ENCODE measurements at places on chromosomes 11 and 22.

DNA sequence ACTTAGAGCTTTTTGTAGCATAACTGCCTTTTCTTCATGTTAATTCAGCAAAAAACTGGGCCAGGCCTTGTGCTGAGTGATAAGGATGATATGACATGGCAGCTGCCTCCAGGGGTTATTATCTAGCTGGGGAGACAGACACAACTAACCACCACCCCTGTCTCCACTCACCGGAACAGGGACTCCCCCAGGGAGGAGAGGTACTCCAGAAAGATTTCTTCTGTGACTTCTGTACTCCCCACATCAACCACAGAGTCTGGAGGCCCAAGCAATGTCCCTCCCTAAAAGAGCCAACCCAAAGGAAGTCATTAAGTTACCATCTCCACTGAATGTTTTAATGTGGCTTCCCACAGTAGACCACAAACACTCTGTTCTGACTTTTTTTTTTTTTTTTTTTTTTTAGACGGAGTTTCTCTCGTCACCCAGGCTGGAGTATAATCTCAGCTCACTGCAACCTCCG, 14.3 kb upstream of the PMM1 start:
- no peak for DNase-seq

GRCh38 chr22:29750559-29751538, 16.0 kb downstream of the ZMAT5 start:
- DNase-seq: no peak

- DNase-seq: no peak
Observed at GRCh38 chr11:85855341-85855656, at the start of gene CCDC83. Gene CCDC83 (plus strand): TSS chr11:85855383. CDS start chr11:85865124, 9,741 bp downstream.

DNA sequence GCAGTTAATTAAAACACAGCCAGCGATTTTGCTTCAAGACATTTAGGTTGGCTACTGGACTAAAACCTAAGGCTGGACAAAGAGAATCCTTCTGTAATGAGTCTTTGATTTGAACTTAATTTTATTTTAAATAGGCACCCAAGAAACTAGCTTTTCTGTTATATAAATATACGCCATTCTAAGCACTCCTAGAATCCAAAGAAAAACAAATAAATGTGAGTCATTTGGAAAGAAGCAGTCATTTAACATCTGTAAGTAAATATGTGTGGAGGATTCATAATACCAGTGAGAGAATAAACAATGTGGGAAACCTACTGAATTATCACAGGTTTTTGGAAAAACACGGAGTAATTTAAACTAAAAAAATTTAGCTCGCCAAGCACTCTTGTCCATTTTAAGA, 1.2 kb upstream of the TECTA start:
- DNase-seq: no peak

DNA sequence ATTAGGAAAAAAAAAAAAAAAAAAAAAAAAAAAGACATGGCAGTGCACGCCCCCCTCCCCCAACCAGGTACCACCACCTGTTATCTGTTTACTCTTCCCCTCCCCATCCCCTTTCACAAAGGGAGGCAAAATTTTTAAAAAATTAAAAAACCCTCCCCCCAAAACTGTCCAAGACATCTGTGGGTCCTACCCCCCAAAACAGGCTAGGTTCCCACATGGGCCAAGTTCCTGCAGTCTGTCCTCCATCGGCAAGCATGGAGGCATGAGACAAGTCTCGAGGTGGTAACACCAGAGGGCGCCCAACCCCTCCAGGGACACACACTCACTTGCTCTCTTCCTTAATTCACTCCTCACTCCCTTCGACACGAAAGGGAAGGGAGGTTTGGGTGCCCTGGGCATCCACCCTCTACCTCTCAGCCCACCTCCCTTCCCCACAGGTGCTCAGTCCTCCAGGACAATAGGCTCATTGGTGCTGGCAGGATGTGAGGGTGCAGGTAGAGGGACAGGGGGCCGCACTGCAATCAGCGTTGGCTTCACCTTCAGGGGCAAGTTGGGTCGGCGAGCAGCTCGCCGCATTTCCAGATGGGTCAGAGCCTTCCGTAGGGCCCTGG, 2.2 kb upstream of the TUT1 start:
- peak; percentile 52 for DNase-seq

- no peak for DNase-seq
Observed at GRCh38 chr11:17779861-17780594, 45.4 kb downstream of the KCNC1 start.

GRCh38 chr11:119560291-119560690, 137.3 kb upstream of the THY1 start:
- DNase-seq: no peak

- no peak for DNase-seq
Observed at GRCh38 chr11:102590276-102591049, 34.7 kb downstream of the MMP20 start.

DNA sequence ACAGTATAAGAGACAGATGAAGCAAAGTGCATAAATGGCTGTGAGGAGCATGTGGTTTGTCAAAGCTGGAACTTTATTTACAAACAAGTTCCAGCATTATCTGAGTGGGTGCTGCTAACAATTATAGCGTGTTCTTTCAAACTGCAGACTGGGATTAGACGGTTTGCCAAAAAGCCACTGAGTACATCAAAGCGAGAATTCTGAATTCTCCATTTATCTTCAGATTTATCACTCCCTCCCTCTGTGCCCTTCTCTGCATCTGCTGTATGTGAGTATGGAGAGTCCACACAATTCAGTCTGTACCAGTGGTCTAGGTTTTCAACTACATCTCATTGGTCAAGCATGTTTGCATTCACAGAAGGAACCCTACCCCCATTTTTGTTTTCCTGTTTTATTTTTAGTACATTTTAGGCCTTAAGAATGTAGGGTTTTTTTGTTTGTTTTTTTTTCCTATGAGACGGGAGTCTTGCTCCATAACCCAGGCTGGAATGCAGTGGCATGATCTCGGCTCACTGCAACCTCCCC, 18.1 kb upstream of the INCENP start:
- DNase-seq: no peak

- DNase-seq: no peak
Observed at GRCh38 chr22:43481568-43482317, 69.9 kb downstream of the MPPED1 start.

- no peak for DNase-seq
Observed at GRCh38 chr11:117473481-117474091, 145.9 kb downstream of the CEP164 start.

DNA sequence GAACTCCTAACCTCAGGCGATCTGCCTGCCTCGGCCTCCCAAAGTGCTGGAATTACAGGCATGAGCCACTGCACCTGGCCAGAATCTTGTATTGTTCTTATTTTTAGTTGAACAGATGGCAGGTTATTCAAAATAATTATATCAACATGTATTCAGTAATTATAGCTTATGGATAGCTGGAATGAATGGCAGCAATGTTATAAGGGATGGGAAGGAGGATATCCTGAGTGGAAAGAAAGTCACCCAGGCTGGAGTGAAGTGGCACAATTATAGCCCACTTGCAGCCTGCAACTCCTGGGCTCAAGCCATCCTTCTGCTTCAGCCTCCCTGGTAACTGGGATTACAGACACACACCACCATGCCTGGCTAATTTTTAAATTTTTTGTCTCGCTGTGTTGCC, 88.1 kb downstream of the MED15 start:
- DNase-seq: no peak

DNA sequence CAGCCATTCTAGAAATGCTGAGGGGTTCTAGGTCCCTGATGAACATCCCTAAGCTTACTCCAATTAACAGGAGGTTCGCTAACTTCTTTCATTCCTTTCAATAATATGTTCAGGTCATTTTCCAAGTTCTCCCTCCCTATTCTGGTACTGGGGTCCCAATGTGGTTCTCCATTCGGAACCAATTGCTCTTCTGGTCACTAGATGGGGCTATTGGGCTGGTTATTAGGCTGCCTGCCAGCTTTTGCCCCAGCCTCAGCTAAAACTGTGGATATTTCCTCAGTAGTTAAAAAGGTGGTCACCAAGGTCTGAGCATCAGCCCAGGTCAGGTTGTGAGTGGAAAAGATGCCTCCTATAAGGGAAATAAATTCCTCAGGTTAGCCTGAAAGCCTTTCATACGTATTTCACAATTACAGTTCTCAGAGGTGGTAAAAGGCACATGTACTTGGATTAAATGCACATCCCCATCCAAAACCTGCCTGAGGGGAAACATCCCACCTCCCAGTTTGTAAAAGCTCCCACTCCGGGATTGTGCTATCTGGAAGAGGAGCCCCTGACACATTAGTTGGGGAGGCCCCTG, 161.1 kb upstream of the CCDC179 start:
- DNase-seq: no peak

DNA sequence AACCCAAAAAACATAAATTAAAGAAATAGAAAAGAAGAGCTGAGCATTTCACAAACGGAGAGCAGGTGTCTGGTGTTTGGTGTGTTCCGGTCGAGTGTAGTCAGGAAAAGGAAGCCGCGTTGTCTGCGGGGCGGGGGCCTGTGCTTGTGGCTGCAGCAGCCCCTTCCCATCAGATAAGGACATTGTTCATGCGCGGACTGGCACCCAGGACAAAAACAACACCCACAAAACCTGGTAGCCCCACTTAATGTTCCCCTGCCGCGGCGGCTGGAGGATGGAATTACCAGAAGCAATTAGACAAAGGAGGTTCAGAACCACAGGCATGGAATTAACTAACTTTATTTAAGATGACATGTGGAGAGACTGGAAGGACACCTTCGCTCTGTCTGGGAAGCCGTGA, 29.9 kb downstream of the KRTAP5-5 start:
- no peak for DNase-seq

DNA sequence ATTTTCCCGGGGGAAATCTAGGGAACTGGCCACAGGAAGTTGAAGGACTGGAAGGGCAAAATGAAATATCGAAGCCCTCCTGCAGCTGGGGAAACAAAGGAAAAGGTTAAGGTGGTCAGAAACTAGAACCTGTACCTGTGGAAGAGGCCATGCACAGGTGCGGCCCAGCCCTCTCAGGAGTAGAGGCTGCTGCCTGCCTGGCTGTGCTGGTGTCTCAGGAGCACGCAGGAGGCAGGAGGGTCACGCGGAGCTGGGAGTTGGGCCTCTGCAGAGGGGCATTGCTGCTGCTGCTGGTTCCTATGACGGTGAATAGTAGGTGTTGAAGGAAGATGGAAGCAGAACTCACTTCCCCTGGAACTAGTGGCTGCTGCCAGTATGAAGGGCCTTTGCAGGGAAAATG, 425.7 kb downstream of the NTM start:
- no peak for DNase-seq

DNA sequence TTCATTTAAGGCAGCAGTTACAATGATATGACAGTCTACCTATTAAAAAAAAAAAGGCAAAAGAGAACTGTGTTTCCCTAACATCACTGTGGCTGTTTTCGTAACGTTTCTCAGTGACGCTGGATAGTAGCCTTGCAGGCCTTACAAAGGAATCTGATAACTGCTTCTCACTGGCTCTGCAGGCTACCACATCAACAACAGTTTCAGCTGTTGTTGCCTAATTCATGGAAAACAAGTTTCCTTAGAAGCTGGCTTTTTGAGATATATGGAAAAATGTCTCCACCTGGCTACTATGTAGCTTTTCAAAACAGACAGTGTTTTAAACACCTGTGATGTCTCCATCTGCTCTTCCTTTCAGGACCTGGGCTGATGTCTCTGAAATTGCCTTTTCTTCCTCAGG, 3.8 kb downstream of the OR51V1 start:
- DNase-seq: no peak

GRCh38 chr11:17496406-17496805, 19.8 kb upstream of the ABCC8 start:
- DNase-seq: no peak

DNA sequence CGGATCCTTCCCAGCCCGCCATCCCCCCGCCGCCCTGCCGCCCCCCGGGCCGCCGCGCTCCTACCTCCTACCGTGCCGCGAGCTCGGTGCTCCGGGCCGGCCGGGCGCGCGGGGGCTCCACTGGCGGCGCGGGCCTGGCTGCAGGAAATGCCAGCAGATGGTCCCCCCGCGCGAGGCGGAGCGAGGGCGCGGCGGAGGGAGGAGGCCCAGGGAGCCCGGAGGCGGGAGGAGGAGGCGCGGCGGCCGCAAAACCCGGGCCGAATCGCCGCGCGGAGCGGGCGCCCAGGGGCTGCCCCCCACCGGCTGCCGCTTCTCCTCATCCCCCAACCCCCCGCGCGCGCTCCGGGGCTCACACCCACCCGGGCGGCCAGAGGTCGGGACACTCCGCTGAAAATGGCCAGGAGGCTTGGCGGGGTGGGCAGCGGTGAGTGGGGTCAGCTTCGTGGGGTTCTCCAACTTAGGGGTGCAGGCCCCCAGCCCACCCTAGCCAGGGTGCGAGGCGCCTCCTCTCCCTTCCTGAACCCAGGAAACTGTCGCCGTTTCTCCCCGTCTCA, at the start of gene OSBPL5:
OSBPL5 (minus strand) TSS at position 159 of the 554 bp plus-strand sequence. CDS start 36,162 bp downstream, outside the sequence.
- DNase-seq: peak; percentile 19

- DNase-seq: no peak
Observed at GRCh38 chr11:46836870-46837269, 9.2 kb downstream of the CKAP5 start.

DNA sequence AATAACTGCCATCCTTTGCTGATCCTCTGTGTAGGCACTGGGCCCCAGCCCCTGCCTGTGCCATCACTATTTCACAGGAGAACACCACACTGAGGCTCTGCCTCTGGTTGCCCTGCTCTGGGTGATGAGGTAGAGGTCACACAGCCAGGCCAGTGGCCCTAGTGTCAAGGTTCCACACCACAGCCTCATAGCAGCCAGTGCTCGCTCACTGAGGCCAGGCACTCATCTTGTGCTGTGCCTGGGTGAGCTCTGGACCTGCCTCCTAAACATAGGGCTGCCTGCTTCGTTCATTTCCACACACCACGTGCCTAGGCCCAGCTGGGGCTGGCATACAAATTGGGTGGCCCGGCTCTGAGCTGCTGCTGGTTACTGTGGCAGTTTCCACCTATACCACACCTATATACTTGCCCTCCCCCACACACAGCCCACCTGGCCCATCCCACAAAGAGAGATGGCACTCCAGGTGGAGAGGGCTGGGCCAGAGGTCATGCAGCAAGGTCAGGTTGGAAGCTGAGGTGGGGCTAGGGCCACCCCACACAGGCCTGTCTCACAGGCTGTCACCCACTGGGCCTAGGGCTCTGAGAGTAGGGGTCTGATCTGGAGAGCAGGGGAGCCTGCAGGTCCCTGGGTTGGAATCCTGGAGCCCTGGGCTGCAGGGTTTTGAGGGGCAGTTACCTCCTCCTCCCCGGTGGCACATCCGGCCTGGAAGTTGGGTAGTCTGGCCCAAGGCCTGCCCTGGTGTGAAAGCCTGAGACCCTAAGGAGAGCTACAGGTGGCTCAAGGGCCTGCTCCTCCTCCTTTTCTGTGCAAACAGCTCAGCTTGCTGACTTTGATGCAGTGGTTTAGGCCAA, 11.2 kb downstream of the KCNQ1OT1 start:
- no peak for DNase-seq

DNA sequence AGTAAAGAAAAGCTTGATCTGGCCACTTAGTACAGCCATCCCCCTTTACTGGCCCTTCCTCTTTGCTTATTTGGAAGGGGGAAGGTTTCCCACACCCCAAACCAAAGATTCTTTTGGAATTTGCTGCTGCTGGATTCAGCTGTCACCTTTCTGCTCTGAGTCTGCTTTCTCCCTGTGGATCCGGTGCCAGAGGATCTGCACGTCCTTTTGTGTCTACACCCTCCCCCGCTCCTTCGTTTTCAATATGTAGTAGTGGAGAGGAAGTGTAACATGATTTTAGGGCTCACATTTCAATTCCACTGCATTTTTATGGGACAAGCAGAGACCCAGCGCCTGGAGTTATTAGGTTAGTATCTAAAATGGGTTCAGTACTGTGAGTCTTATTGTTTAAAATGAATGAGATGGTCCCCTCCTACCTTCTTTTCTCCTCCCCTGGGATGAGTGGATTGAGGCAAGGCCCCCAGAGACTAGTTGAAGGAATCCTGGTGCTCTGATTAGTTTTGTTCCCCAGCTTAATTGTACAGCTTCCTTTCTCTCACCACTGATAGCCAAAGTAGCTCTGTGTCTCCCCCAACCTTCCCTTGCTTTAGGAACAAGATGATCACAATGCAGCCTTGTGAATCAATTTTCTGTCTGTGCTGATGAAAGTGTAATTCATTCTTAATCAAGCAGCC, 30.5 kb upstream of the CABP7 start:
- no peak for DNase-seq
